ENCODE measurements at places on chromosomes 1 and 21.
A peak's percentile ranks its signal among the peaks of the same experiment; 100 is the strongest.

- DNase-seq, result no peak
Observed at GRCh38 chr1:89887270-89887669, 66.4 kb downstream of the LRRC8D start.

DNA sequence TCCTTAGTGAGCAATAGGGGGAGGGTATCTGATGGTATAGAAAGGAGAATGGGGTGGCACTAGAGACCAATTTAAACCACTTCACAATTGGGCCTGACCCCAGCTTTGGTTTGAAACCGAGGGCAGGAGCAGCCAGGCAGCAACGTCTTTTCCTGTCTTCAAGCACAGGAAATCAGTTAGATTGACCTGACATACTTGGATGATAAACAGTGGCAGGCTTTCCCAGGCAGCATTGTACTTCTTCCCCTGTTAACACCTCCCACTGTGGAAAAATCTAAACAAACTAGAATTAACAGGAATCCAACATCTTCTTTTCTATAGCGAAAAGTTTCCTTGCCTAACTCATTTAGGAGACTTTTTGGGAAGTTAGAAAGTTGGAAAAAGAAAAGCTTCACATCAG lies 40.6 kb downstream of the SELL start:
- no peak for DNase-seq

DNA sequence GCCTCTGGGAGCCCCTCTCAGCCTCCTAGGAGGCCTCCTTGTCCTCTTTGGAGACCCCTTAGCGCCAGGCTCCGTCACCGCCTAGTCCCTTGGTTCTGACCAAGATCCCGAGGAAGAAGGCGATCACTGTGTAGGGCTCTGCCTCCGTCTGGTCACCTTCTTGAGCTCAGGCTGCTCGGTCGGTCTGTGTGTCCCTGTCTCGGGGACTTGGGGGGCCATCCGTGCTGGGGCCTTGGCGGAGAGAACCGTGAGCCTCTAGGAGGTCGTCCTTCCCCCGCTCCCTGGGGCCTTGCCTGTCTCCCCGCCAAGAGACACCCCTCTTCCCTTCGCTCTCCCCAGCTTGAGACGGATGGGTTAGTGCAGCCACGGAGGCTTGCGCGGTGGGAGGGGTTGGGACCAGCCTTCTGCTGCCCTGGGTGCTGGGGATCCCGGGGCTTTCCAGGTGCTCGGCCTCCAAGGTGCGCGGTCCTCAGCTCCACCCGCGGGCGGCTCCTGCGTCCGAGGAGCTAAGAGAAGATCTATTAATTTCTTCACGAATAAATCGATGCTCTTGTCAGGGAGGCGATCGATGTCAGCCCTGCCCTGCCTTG lies 701 bp upstream of the INSRR start:
- DNase-seq, result no peak

DNA sequence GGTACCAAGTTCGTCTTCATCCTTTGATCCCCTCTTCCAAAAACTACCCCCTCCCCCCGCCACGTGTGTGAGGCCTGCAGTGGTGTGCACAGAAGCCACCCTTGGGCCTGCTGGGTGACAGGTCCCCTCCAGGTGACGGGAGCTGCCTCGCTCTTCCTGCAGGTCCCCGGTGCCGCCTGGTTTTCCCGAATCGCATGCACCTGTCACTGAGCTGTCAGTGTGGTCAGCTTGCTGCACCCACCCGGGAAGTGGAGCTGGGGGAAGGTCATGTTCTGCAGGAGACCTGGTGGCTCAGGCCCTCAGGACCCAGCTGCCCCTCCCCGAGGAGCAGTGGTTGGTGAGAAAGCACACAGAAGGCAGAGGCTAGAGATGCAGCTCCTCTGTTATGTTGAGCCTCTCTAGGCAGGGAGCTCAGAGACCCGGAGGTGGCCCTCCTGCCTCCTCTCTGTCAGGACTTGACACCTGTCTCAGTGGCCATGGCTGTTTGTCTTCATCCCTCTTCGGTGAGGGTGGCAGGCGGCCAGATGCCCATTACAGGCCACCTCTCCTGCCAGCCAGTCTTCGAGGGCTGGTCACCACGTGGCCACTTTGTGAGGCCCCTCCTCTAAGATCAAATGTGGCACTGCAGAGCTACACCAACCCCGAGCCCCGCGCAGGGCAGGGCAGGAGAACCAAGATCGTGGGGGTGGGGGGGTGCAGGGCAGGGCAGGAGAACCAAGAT lies 60.9 kb downstream of the SKI start:
- no peak for DNase-seq

DNA sequence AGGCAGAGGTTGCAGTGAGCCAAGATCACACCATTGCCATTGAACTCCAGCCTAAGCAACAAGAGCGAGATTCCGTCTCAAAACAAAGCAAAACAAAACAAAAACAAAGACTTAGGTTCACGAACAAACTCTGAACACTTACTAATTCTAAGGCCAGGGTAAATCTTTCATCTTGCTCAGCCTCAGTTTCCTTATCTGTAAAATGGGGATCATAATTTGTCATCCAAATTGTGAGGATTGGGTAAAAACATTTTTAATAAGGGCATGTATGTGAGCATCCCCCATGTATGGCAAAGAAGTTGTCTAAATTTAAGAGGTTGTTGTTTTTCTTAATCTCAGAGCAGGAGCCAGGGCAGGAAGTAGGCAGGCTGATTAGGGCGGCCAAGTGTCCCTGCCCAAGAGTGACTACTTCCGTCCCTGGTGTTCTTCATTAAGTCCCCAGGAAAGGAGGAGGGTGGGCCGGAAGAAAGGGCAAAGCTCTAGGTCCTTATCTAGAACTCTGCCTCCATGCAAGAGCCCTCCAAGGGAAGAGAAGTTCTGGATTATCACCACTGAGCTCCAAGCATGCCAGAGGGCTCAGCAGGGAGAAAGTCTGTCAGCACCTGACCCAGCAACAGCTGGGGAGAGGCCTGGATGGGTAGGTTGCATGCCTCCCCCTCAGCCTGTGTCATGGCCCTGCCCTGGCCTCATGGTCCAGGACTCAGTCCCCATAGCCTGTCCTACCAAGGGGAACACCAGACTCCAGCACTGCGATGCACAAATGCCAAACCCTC lies 49.9 kb upstream of the CLIC4 start:
- DNase-seq, result no peak

DNA sequence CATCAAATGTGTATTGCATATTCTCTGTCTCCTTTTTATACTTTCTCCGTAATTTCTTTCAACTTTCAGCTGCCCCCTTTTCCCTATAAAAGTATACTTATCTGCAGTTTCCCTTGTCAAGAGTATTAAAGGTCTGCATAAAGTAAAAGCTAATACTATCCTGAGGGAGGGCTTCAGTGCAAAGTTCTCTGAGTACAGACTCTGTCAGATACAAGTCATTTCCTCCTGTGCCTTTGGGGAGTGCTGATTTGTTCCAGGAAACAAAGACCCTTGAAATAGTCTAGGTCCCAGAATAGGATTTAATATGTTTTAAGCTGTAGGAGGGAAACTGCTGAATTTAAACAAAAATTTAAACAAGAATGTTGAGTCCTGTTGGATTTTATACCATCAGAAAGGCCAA lies 11.7 kb downstream of the GPR161 start:
- no peak for DNase-seq

DNA sequence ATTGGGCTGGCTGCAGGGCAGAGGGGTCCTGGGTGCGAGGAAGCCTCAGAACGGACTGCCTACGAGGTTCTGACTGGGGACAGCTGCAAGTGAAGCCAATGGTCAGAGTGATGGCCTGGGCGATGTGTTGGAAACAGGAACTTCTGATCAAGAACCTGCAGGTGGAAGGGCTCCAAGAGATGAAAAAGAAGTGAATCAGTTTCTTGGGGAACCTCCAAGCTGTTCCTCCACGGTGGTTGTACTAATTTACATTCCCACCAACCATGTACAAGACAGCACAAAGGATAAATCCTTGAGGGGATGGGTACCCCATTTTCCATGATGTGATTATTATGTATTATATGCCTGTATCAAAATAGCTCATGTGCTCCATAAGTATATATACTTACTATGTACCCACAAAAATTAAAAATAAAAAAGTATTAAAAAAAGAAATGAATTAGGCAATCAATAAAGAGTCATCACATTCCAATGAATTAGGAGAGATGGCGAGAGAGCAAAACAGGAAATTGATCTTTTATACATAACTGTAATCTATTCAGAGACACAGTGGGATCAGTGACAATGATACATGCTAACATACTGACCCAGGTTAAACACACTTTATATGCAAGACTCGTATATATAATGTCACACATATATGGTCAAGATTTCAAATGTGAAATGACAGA lies 58.1 kb downstream of the PTPN14 start:
- no peak for DNase-seq

- peak; percentile 32 for DNase-seq
Observed at GRCh38 chr1:223628233-223629125, 37.0 kb downstream of the CAPN8 start.

- DNase-seq, result no peak
Observed at GRCh38 chr1:85411567-85412305, 53.2 kb downstream of the DDAH1 start.

- DNase-seq, result no peak
Observed at GRCh38 chr1:8311068-8311718, 6.7 kb upstream of the SLC45A1 start.

DNA sequence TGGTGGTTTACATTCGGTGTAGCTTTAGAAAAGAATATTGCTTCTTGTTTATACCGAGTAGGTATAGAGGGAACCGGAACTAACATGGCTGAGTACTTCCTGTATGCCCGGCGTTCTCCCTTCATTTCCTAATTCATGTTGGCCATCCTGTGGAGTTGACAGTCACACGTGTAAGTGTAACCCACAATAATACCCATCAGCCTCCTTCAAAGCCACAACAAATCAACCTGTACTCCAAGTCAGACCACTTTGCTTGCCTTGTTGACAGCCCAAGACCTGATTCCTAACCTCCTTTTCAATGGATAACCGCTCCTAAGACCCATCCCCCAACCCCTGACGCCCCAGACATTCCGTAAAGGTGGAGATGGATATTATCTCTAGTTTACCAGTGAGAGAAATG lies 42.1 kb downstream of the UBE2U start:
- DNase-seq, result no peak

All from ovary (tissue), 10 donors.